Hypothalamus (tissue), 51 donors: ENCODE measurements at places on chromosomes 2 and 18.

- DNase-seq, result no peak
Measured at GRCh38 chr2:188046437-188046836, 245.2 kb upstream of the GULP1 start.

- no peak for DNase-seq
Measured at GRCh38 chr2:175366815-175367214, 185.3 kb upstream of the ATP5MC3 start.

GRCh38 chr2:48905696-48906095 lies 150.2 kb upstream of the LHCGR start:
- DNase-seq, result no peak

DNA sequence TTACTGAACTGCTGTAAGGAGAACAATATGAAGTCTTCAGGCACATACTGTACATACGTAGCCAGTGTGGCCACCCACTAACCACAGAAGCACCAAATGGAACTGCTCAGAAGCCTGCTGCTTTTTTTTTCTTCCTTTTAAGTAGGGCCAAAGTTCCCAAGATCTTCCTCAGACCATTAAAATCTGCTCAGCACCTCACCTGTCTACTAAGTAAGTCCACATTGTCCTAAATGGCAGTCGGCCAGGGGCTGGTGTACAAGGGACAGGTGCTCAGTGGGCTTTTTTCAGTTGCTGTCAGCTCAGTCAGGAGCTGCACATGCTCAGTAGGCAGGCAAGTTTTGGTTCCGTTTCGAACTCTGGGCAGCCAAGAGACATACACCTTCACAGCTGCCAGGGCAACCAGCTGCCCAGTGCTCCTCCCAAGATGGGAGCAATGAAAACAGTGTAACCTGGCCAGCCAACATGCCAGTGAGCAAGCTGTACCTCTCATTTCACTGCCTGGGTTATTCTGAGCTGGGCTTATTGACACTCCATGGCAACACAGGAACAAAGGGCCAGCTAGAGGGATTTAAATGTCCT lies 86.1 kb downstream of the ACVR1 start:
- no peak for DNase-seq

DNA sequence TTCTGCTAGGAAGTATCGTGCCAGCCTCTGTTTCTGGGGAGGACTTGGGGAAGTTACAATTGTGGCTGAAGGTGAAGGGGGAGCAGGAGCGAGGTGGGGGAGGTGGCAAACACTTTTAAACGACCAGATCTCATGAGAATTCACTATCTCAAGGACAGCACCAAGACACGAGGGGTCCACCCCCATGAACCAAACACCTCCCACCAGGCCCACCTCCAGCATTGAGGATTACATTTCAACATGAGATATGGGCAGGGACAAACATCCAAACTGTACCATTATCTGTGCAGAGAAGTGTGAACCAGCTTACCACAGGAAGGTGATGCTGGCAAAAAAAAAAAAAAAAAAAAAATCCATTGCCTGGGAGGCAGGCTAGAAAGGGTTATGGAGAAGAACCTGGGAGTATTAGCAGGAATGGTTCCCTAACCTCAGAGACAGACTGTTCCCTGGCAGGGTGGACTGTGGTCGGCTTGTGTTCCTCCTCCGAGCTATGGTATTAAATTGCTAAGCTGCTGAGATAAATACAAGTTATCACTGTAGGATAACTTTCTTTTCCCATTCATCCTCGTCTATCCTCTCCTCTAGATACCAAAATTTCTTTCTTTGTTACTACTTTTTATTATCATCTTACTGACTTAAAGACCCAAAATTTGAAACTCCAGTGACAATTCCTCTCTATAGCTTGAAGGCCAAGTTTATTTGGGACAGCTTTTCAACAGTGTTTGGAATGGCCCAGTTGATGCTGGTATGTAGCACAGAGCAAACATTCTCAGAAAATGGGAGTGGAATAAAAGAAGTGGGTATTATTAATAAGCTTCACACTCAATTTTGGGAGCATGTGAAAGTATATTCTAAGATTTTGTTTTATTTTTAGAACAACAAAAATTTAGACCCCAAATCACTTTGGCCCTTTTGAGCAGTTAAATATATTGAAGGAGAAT lies 73.7 kb upstream of the MAP3K20 start:
- DNase-seq, result no peak

- no peak for DNase-seq
Measured at GRCh38 chr2:30684026-30684425, 123.2 kb downstream of the CAPN13 start.

- peak; percentile 2 for DNase-seq
Measured at GRCh38 chr2:206693399-206694137, 24.6 kb downstream of the DYTN start.

GRCh38 chr2:239674981-239675825 lies 274.4 kb upstream of the HDAC4 start:
- DNase-seq, result no peak

DNA sequence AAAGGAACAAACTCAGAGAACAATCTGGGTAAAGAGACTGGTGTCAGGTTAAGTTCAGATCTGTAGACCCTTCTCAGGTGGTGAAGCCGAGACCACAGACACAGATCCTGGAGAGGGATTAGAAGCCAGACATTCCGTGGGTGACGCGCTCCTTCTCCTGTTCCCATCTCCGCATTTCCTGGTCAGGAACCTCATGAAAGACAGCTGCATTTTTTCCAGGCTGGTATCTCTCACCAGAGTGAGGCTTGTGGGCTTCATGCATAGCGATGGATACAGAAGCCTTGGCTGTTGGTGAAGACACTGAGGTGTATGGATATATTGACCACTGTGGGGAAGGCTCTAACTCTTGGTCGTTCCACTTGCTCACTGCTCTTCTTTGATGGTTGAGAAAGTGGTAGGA lies 152.6 kb downstream of the FAM210A start:
- DNase-seq, result no peak

GRCh38 chr2:3390041-3390440 lies 10.5 kb downstream of the TRAPPC12 start:
- no peak for DNase-seq
